Fibroblast of mammary gland (primary cell): ENCODE measurements at places on chromosomes 16 and 17.
A peak's percentile ranks its signal among the peaks of the same experiment; 100 is the strongest.

GRCh38 chr17:39705786-39706348 lies 6.0 kb downstream of the ERBB2 start:
- no peak for DNase-seq

- DNase-seq = no peak
These were observed 18.5 kb downstream of the RAP1GAP2 start for GRCh38 chr17:2814481-2815341.

DNA sequence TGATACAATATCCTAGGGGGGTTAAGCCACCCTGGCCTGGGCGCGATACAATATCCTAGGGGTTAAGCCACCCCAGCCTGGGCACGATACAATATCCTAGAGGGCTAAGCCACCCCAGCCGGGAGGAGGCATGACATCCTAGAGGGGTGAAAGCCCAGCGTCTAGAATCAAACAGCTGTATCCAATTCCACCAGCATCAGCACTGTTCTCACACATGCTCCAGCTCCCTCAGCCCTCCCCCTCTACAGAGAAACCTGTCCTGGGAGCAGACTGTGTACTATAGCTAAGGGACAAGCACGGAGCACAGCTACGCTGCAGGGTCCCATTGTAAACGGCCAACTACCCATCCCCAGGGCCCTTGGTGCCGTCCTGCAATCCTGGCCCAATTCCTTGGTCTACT lies 6.2 kb downstream of the GINS2 start:
- DNase-seq = no peak

GRCh38 chr17:30389756-30390300 lies 11.1 kb downstream of the CPD start:
- peak; percentile 65 for DNase-seq
